ENCODE measurements at places on chromosomes 11 and 22. TPM values are rescaled to one million over a fixed set of nuclear protein-coding genes. Genes with fewer than 3 reads are reported as not detected.

OR51B2 gene
- total RNA-seq = not detected

TTC28 gene
- total RNA-seq = 19.1 TPM

FGF19 gene
- not detected for total RNA-seq

SYCE3 gene
- not detected for total RNA-seq

GLYATL2 gene
- 0.27 TPM for total RNA-seq

PLAAT3 gene
- 109 TPM for total RNA-seq

TSPAN4 gene
- total RNA-seq = 27.9 TPM

USP2 gene
- total RNA-seq = 80.0 TPM

DNA sequence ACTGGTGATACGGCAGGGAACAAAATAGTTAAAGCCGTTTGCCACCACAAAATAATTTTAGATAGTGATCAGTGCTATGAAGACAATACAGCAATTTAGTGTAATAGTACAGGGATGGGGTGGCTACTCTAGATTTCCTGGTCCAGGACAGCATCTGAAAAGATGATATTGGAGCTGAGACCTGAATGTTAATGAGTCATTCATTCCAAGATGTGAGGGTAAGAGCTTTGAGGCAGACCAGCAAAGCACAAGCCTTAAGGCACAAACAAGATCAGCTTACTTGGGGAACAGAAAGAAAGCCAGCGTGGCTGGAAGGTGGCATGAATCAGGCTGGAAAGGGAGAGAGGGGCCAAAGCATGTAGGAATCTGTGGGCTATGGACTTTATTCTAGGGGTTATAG lies 132.3 kb downstream of the TRIM44 start:
- DNase-seq = no peak

GRCh38 chr11:125111001-125111342 lies 454 bp downstream of the TMEM218 start:
- no peak for DNase-seq

GRCh38 chr11:9625162-9625561 lies 38.7 kb upstream of the SWAP70 start:
- DNase-seq = no peak

- no peak for DNase-seq
Observed at GRCh38 chr11:58742140-58742539, 10.4 kb upstream of the GLYAT start.

DNA sequence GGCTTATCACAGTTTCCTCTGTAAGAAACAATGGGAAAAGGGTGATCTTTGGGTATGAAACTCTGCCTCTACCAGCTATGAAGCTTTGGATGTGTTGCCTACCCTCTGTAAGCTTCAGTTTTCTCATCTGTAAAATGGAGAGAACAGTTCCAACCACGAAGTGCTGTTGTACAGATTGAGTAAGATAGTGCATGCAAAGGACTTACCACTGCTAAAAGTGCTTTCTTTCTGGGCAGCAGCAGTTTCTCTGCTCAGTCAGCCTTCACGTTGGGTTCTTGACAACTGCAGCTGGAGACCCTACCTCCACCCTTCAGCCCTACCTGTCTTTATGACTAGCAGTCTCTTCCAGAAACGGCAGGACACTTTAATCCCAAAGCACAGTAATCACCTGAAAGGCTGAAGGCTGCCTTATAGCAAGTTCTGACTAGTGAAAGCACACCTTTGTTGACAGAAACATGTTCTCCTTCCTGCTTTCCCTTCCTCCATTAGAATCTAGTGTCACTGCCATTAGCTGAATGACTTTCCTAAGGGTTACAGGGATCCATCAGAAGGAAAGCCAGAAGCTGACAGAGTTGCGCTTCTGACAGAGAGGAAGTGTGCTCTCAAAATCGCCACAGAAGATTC lies 91.4 kb downstream of the RPL27A start:
- no peak for DNase-seq

GRCh38 chr11:20933958-20934357 lies 264.6 kb downstream of the NELL1 start:
- DNase-seq = no peak

- DNase-seq = peak; percentile 26
Observed at GRCh38 chr11:2766166-2766565, 66.4 kb upstream of the KCNQ1OT1 start.

DNA sequence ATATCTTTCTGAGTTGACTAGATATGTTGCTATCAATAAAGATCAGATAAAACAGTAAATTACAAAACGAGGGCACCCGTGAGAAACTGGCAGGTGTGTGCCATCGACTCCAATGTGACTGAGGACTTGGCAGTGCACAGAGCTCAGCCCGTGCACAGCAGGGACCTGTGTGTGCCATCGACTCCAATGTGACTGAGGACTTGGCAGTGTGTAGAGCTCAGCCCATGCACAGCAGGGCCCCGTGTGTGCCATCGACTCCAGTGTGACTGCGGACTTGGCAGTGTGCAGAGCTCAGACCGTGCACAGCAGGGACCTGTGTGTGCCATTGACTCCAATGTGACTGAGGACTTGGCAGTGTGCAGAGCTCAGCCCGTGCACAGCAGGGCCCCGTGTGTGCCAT lies 347.2 kb upstream of the B3GAT1 start:
- DNase-seq = no peak

GRCh38 chr22:35960854-35961253 lies 67.8 kb downstream of the RBFOX2 start:
- DNase-seq = no peak

- no peak for DNase-seq
Observed at GRCh38 chr11:22780952-22781593, 48.5 kb downstream of the SVIP start.

DNA sequence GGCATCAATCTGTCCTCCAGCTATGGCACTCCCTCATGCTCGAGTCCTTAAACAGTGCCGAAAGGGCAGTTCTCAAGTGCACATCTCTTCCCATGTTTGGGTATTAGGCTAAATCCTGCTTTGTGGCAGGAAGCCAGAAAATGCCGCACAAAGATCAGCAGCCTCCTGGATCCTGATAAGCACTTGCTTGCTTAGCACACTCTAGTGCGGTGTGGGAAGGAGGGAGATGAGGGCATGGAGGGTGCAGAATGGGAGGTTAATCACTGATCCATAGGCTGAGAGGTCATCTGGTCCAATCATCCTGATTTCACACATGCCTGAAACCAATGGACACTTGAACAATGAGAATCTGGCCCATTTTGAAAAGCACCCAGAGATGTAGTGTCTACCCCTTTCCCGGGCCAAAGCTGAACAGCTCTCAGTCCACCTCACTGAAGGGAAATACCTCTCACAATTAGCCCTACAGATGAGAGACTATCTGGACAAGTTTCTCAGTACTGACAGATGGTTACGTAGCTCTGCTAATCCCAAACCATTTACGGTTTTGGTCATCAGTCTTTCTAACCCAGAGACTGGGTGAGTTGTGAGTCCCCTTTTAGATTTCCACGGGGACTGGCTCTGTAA lies 29.8 kb upstream of the CHRM4 start:
- no peak for DNase-seq

GRCh38 chr11:926341-926916 lies 759 bp downstream of the AP2A2 start:
- no peak for DNase-seq

- DNase-seq = no peak
Observed at GRCh38 chr11:65551572-65552387, 6.4 kb downstream of the LTBP3 start.

DNA sequence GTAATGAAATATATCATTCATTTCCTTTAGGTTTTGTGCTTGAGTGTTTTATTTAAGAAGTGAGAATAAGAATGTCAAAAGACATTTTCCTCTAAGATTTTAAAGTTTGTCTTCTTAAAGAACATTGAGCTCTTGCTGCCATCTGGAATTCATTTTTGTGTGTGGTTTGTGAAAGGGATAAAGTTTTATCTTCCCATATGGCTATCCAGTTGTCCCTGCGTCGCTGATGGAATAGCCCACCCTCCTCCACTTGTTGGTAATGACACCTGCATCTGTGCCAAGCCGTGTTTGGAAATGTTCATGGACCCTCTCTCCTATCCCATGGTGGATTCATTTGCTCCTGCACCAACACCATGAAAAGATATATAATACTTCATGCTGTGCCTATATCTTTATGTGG lies 901.5 kb downstream of the BRD1 start:
- no peak for DNase-seq

DNA sequence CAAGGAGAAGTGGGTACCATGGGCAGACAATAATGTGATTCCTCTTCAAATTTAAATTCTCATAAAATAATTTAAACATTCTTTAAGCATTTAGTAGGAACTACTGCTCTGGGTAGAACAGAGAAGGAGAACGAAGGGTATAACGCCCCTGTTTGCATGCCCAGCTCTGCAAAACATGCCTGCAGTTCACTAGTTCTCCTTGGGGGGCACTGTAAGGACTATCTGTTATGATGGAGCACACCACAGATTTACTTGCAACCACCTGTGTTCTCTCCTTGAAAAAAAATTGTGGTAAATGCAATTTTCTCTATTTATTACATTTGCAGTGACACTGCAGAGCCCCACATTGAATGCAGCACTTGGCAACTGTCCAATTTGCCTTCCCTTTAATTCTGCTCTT lies 100.3 kb downstream of the GUCY1A2 start:
- no peak for DNase-seq

GRCh38 chr11:86769219-86769618 lies 31.1 kb upstream of the PRSS23 start:
- no peak for DNase-seq

GRCh38 chr11:33828604-33829429 lies 54.5 kb upstream of the FBXO3 start:
- DNase-seq = no peak

GRCh38 chr11:115760461-115761320 lies 256.5 kb upstream of the CADM1 start:
- no peak for DNase-seq

DNA sequence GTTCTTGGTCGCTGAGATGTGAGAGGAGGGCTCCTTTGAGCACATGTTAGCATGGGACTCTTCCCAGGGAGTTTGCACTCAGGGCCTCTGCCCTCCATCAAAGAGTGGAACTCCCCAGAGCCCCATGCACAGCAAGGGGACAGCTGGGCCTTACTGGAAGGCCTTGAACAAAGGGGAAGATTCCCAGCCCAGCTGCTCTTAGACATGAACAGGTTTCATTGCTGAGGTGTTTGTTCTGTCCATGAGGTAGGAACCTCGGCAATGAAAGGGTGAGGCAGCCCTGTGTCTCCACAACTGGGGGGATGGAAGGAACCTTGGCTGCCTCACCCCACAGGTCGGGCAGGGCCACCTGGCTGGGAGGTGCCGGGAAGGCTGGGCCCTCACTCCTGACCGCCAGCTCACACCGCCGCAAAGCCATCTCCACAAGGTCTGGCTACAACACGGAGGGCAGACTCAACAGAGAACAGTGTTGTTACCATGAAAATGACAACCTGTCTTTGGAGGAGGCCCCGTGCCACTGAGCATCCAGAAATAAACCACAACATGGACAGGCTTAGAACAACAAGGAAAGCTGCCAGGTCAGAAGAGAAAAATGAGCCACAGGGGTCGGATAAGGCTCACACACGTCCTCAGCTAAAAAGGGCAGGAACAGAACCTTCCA lies 3.2 kb downstream of the DERL3 start:
- DNase-seq = peak; percentile 77
